SW 1271 (cell line): ENCODE measurements at places on chromosomes 11 and 22.

DNA sequence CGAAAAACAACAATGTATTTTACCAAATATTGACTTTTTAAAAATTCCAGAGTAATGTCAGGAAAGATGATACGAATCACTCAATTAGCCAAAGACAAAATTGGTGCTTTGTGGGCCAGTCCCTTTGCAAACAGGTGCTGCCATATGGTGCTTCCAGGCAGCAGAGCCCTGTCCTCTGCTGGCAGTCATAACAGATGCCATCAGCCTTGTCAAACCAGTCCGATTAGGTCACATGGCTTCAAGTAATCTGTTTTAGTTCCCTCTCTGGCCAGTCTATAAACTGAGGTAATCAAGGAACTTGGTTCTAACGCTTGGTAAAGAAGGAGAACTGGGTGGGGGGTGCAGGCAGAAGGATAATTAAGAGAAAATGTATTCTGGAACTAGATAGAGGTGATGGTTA is 49.1 kb upstream of the CAPRIN1 start:
- DNase-seq: no peak

DNA sequence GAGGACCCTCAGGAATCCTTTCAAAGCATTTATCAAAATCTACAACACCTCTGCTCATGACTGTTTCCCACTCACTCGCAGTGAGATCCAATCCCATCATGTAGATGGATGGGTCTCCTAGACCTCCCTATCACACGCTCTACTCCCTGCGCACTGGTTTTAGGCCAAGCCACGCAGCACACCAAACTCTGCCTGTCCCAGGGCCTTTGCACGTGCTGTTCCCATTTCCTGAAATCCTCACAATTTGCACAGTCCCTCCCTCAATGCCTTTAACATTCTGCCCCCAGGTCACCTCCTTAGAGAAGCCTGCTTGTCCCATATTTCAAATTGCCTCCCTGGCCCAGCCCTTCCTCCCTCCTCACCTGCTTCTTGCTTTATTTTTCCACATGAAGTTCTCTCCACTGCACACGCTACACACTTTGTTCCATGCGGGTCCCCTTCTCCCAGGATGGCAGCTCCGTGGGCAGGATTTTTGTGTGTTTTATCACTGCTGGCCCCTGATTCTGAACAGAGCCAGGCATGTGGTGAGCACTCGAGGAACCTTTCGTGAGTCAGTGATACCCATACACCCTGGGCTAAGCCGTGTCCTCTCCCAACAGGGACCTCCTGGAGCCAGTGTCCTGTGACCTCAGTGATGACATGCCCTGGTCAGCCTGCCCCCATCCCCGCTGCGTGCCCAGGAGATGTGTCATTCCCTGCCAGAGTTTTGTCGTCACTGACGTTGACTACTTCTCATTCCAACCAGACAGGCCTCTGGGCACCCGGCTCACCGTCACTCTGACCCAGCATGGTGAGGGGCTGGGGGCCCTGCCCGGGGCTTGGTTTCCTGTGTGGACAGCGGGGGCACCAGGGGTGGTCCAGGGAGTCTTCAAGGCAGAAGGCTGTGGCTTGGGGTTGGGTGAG is 12.2 kb downstream of the CSF2RB start:
- no peak for DNase-seq

- peak; percentile 6 for DNase-seq
These were observed 82.3 kb downstream of the RCN1 start for GRCh38 chr11:32172848-32173834.

DNA sequence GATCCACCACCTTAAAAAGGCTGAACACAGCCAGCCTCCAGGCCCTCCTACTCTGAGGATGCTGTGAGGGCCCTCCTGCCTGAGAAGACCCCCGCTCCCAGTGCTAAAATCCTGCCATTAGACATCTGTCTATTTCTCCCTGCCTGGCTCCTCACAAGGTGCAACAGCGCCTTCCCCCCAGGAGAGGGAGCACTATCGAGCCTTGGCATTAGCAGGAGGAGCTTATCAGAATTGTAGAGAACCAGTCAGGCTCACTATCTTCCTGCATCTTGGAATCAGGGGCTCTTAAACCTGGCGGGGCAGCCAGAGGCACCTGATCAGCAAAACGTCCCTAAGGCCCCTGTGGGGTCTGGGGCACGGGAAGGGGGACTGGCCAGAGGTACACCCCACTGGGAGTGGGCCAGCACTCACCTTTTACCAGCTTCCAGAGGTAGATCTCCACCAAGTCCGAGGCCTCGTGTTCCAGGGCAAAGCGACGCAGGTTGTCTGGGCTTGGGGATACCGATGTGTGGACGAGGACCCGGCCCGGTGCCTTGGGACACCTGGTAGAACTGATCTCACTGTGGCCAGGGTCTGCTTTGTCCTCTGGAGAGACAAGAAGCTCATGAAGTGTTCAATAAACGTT is 28.7 kb downstream of the CHRDL2 start:
- no peak for DNase-seq

DNA sequence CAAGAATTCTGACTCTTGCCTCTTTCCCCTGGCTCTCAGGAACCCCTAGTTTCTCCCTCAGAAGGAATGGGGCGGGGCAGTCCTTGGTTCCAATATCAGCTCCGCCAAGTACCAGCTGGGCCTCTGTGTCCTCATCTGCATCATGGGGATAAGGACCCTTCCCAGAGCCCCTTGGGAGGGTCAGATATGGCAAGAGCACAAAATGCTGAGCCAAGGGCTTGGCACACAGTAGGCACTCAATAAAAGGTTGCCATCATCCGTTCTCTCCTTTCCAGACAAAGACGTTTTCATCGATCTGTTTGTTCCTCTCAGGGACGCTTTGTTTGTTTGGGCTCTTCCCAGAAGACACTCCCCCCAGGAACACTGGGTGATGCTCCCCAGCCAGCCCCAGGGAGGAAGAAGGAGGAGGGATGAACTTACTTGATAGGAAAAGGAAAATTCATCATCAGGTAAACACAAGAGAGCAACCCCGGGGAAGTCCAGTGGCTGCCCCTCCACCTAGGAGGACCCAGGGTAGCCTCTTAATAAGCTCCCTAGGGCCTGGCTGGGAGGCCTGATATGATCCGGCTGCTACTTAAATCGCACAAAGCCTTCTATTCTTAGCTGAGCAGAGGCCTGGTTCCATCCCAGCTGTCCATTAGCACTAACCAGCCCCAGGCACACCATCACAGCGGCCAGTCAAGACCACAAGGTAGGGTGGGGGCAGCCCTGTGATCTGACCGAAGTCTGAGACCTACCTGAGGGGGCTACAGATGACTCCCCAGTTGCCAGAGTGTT is 19.6 kb downstream of the GDPD5 start:
- DNase-seq: no peak

DNA sequence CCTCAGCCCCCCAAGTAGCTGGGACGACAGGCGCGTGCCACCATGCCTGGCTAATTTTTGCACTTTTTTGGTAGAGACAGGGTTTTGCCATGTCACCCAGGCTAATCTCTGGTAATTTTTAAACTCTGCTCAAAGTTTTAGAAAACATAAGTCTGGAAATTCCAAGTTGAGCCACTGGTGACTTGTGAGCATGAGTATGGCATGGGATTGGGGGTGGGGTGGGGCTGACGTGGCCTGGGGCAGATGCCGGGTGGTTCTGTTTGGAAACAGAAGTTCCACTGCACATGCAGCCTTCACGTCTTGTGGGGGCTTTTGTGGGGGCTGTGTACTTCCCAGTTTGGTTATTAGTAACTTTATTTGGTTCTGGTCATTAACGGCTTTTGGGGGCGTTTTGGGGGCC is 67.3 kb downstream of the PTPRJ start:
- no peak for DNase-seq

- no peak for DNase-seq
These were observed 63.7 kb downstream of the MAML2 start for GRCh38 chr11:96279018-96279895.

DNA sequence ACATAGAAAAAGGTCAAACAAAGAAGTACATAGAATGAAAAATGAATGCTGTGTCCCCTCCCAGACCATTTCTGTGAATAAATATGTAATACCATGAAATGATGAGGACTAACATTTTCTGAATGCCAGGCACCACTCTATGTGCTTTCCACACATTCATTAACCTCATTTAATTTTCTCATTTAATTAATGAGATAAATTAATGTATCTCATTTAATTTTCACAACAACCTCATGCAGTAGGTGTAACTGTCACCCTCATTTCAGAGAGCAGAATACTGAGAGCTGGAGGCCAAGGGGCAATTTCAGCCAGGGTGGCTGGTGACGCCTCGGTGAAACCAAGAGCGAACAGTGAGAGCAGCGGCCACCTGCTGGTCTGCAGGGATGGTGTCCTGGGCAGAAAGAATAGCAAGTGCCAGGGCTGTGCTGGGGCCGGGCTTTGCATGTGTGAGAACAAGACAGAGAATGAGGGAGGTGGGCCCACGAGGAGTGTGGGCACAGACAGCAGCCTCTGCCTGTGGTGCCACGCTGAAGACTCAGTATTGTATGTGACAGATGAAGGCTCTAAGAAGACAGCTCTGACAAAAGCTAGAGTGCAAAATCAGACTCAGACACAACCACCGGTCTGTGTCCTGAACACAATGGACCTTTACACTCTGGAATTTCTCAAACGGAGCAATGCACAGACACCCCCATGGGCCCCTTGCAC is 1.8 kb upstream of the SERPIND1 start:
- DNase-seq: no peak
